ENCODE measurements at places on chromosomes 2 and 18. TPM values are rescaled to one million over a fixed set of nuclear protein-coding genes. Genes with fewer than 3 reads are reported as not detected.

DNA sequence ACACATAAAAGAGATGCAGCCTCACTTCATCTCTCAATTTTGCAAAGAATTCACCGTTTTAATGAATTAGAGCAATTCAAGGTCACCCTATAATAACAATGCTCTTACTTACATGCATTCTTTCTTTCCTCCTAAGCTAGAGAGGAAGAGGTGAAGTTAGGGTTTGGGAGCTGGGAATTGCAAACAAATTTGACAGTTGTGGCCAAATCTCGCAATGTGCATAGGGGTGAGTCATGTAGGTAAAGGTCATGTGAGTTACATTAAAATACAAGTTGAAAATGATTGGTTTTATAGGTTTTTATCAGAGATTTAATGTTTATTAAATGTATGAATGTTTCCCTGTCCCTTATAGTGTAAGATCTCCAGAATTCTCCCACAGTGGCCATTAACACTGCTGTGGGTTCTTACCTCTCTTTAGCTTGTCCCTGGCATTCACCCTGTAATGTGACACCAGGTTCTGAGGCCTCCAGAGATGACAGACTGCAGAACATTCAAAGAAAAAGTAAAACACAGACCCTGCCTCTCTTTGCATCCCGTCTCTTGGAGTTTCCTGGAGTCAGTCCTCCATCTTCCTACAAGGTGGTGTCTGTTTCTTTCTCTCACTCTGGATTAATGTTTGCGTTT is 53.7 kb upstream of the LGALSL start:
- no peak overlapping the region for H3K4me3 ChIP-seq
- peak; percentile 43 for DNase-seq
- H3K27ac ChIP-seq: no peak overlapping the region

- H3K27ac ChIP-seq: no peak overlapping the region
- H3K27me3 ChIP-seq: no peaks in the 10 kb centered on the region
- DNase-seq: no peak
- no peaks in the 10 kb centered on the region for H3K36me3 ChIP-seq
- H3K4me1 ChIP-seq: no peaks in the 10 kb centered on the region
Observed at GRCh38 chr18:5142131-5142530, 54.9 kb downstream of the AKAIN1 start.

DNA sequence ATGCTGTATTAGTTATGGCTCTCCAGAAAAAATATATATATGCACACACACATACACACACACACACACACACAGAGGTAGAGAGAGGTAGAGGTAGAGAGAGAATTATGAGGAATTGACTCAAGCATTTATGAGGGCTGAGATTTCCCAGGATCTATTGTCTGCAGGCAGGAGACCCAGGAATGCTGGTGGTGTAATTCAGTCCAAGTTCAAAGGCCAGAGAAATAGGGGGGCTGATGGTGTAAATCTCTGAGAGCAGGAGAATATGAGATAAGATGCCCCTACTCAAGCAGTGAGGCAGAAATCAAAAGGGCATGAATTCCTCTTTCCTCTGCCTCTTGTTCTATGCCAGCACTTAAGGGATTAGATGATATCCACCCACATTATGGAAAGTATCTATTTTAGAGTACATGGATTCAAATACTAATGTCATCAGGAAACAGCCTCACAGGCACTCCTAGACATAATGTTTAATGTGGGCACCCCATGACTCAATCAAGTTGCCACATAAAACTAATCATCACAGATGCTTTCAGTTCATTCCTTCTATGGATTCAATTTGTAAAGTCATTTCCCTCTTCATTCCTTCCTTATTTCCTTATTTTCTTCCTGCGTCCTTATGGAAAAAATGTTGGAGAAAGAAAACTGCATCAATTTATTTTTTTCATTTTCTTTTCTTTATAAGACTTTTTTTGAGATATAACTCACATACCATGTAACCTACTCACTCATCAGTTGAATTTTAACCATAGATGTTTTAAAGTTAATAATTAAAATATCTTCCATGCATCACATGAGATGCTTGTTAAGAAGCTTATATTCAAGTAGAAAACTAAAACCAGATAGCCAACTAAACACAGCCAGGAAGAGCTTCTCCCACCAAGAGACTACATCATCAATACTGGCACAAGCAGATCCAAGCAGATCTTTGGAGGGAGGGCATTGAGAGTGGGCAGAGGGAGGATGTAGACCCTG is 406.2 kb downstream of the MBD2 start:
- H3K4me1 ChIP-seq: no peaks in the 10 kb centered on the region
- no peak overlapping the region for H3K4me3 ChIP-seq
- no peaks in the 10 kb centered on the region for H3K27me3 ChIP-seq
- H3K36me3 ChIP-seq: no peaks in the 10 kb centered on the region

GRCh38 chr2:165674780-165675179 is 119.3 kb downstream of the GALNT3 start:
- no peaks in the 10 kb centered on the region for H3K27me3 ChIP-seq
- no peak overlapping the region for H3K27ac ChIP-seq
- no peak overlapping the region for H3K4me3 ChIP-seq
- no peak for DNase-seq

DNA sequence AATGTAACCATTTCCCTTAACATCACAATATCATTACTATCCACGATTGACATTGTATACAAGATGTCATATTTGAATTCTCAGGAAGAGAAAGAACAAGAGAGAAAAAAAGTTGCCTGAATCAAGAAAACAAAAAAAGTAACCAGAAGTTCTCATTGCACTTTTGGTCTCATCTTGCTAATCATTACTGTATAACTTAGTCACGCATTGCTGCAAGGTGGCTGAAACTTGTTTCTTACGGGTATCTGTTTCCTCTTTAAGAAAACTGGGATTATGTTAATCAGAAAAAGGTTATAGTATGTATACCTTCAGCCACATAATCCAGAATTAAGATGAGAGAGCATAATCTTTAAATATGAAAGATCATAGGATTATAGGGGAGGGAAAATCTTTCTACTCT is 639.7 kb upstream of the SYT4 start:
- H3K36me3 ChIP-seq: no peaks in the 10 kb centered on the region
- H3K27me3 ChIP-seq: no peaks in the 10 kb centered on the region
- no peak overlapping the region for H3K4me3 ChIP-seq
- no peak overlapping the region for H3K27ac ChIP-seq

DNA sequence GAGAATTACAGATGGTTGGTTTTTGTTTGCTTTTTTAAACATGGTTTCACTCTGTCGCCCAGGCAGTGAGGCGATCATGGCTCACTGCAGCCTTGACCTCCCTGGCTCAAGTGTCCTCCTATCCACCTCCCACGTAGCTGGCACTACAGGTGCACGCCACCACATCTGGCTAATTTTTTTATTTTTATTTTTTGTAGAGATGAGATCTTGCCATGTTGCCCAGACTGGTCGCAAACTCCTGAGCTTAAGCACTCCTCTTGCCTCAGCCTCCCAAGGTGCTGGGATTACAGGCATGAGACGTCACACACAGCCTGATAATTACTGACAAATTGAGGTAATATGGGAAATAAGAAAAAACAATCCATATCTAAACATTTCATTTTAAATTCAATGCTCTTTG is 110.5 kb upstream of the ZSWIM2 start:
- H3K27ac ChIP-seq: no peak overlapping the region
- no peaks in the 10 kb centered on the region for H3K4me1 ChIP-seq
- H3K27me3 ChIP-seq: no peaks in the 10 kb centered on the region
- DNase-seq: no peak
- H3K36me3 ChIP-seq: no peaks in the 10 kb centered on the region

GRCh38 chr2:128451084-128452023 is 132.7 kb upstream of the HS6ST1 start:
- no peak overlapping the region for H3K4me3 ChIP-seq
- peaks cover 17% of the 10 kb centered on the region for H3K4me1 ChIP-seq
- H3K36me3 ChIP-seq: no peaks in the 10 kb centered on the region

- no peak overlapping the region for H3K4me3 ChIP-seq
- H3K27ac ChIP-seq: no peak overlapping the region
- no peak for DNase-seq
Observed at GRCh38 chr18:48787203-48788151, 163.3 kb downstream of the SMAD7 start.

- no peaks in the 10 kb centered on the region for H3K36me3 ChIP-seq
- no peaks in the 10 kb centered on the region for H3K27me3 ChIP-seq
- DNase-seq: no peak
- H3K27ac ChIP-seq: no peak overlapping the region
Observed at GRCh38 chr2:139737659-139738058, 957.5 kb upstream of the NXPH2 start.

GRCh38 chr2:159192371-159192918 is 94.1 kb downstream of the WDSUB1 start:
- DNase-seq: no peak
- H3K27ac ChIP-seq: no peak overlapping the region
- no peaks in the 10 kb centered on the region for H3K27me3 ChIP-seq
- H3K36me3 ChIP-seq: peaks cover 33% of the 10 kb centered on the region
- no peak overlapping the region for H3K4me3 ChIP-seq

- no peaks in the 10 kb centered on the region for H3K36me3 ChIP-seq
- no peak for DNase-seq
- H3K4me1 ChIP-seq: peaks cover 31% of the 10 kb centered on the region
- H3K27ac ChIP-seq: peak overlapping the region; percentile 67
- no peaks in the 10 kb centered on the region for H3K27me3 ChIP-seq
- H3K4me3 ChIP-seq: no peak overlapping the region
Observed at GRCh38 chr2:69138793-69139459, 125.9 kb downstream of the ANTXR1 start.

DNA sequence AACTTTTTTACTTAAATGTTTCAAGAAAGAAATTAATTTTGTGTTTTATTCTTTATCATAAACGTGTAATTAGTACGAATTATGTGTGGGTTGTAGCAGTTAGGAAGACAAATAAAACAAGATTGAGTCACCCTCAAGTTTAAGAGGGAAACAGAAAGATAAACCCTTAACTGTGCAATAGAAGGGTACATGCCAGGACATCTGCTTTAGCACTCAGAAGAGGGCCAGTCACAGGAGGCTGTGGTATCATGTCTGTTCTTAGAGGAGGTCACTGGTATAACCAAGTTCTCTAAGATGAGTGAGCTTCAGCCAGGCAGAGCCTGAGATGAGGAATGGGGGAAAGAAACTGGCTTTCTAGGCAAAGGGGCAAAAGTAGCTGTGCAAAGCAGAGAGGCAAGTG is 42.4 kb upstream of the GRHL1 start:
- H3K4me3 ChIP-seq: no peak overlapping the region
- DNase-seq: no peak
- H3K27me3 ChIP-seq: no peaks in the 10 kb centered on the region
- H3K27ac ChIP-seq: no peak overlapping the region
- peaks cover 9% of the 10 kb centered on the region for H3K4me1 ChIP-seq

GRCh38 chr2:210226223-210226622 is 976 bp upstream of the ACADL start:
- H3K27me3 ChIP-seq: no peaks in the 10 kb centered on the region
- no peak overlapping the region for H3K4me3 ChIP-seq
- peaks cover 10% of the 10 kb centered on the region for H3K4me1 ChIP-seq

GRCh38 chr18:31040686-31041270 is 1.8 kb downstream of the DSC3 start:
- no peaks in the 10 kb centered on the region for H3K27me3 ChIP-seq
- no peak for DNase-seq
- peak overlapping the region; percentile 80 for H3K27ac ChIP-seq
- H3K4me1 ChIP-seq: peaks cover 14% of the 10 kb centered on the region
- no peaks in the 10 kb centered on the region for H3K36me3 ChIP-seq

- H3K4me1 ChIP-seq: no peaks in the 10 kb centered on the region
- no peak overlapping the region for H3K27ac ChIP-seq
- H3K4me3 ChIP-seq: no peak overlapping the region
- DNase-seq: no peak
Observed at GRCh38 chr2:31504311-31504710, 76.4 kb downstream of the SRD5A2 start.

DNA sequence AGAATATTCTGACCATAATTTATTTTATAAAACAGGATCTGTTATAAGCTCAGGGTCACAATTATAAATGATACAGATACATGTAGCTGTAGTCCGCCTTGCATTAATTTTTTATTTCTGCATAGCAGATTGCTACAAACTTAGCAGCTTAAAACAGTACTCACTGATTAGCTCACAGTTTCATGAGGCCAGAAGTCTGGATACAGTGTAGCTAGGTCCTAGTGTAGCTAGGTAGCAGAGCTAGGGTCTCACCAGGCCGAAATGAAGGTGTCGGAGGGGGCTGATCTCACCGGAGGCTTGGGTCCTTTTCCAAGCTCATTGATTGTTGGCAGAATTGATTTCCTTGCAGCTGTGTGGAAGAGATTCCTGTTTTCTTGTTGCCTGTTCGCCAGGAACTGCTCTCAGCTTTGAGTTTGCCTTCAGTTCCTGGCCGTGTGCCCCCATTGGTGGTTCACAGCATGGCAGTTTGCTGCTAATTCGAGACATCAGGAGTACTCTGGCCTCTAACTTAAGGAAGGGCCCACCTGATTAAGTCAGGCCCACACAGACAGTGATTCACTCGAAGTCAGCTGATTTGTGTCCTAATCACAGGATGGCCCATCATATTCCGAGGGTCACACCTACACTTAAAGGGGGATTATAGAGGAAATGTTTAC is 18.4 kb downstream of the NAPG start:
- H3K4me1 ChIP-seq: no peaks in the 10 kb centered on the region
- no peak overlapping the region for H3K4me3 ChIP-seq
- H3K27ac ChIP-seq: no peak overlapping the region
- no peaks in the 10 kb centered on the region for H3K36me3 ChIP-seq
- DNase-seq: no peak
- H3K27me3 ChIP-seq: no peaks in the 10 kb centered on the region

GRCh38 chr2:110946902-110947301 is 173.8 kb upstream of the BCL2L11 start:
- H3K4me3 ChIP-seq: no peak overlapping the region
- no peaks in the 10 kb centered on the region for H3K27me3 ChIP-seq
- H3K4me1 ChIP-seq: no peaks in the 10 kb centered on the region

DNA sequence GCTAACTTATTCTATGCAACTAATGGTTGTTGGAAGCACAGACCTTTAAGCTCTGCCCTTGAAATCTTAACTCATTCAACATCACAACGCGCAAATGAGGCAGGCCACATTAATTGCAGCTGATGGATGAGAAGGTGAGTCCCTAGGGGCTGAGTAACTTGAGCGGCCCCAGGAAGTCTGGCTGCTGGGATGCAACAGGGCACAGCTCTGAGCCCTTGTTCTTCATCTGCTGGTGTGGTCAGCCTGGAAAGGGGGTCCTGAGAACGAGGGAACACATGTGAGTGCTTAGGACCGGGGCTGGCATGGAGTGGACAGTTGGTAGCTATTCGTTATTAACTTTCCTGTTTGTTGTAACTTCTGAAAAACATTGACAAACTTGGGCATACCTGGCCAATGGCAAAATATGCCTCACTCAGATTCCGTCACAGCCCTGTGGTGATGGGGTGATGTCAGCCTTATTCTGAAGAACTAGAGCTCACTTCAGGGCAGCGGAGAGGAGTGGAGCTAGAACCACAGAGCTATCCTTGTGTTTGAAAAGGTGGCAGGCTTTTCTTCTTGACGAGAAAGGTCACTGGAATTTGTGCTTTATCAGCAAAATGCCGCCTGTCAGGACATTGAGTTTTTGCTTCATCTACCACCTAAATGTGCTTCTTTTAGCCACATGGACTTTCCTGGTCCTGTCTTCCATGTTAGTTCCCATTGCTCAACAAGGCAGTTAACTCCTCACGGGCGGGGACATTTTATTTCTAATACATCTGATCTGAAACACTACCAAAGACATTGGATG is 145.9 kb upstream of the FHL2 start:
- H3K36me3 ChIP-seq: no peaks in the 10 kb centered on the region
- no peaks in the 10 kb centered on the region for H3K27me3 ChIP-seq

Gene TBR1
- not detected for total RNA-seq

Gene TMEFF2
- not detected for total RNA-seq

Gene HAAO
- total RNA-seq: 5.9 TPM

Gene IGFBP5
- 1,041 TPM for total RNA-seq

Gene DES
- total RNA-seq: 883 TPM

Gene MAP2
- total RNA-seq: 15.5 TPM

Gene POMC
- total RNA-seq: 2.5 TPM

Gene TMEM169
- not detected for total RNA-seq

Gene NEURL3
- total RNA-seq: 2.5 TPM

Gene ABCG5
- total RNA-seq: not detected

Data from vagina (tissue), 2 donors.